ENCODE measurements at places on chromosomes 1 and 21.

- DNase-seq = no peak
Observed at GRCh38 chr1:234340528-234340927, 32.7 kb upstream of the COA6 start.

DNA sequence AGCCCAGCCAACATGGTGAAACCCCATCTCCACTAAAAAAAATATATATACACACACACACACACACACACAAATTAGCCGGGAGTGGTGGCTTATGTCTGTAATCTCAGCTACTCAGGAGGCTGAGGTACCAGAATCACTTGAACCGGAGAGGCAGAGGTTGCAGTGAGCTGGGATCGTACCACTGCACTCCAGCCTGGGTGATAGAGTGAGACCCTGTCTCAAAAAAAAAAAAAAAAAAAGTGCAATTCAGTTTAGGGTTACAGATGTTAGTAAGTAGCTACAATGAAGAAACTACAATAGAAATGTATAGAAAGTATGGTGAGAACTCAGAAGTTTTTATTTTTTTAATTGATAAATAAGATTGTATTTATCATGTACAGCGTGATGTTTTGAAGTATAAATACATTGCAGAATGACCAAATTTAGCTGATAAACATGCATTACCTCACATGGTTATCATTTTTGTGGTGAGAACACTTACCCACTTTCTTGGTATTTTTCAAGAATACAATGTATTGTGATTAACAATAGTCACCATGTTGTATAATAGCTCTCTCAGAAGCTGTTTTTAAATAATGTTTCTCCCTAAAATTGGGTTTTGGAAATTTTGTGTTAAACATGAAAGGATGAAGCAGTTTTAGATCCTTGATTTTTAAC, 17.9 kb downstream of the KDM1A start:
- no peak for DNase-seq

GRCh38 chr1:245255783-245256182, 101.0 kb downstream of the KIF26B start:
- no peak for DNase-seq

GRCh38 chr1:37633040-37633937, 1.4 kb downstream of the RSPO1 start:
- no peak for DNase-seq

All from NCI-H187 treated with DMSO at 0.1 percent for 48 hours (cell line).